ENCODE measurements at places on chromosomes 3 and 15. TPM values are rescaled to one million over a fixed set of nuclear protein-coding genes. Genes with fewer than 3 reads are reported as not detected.
A peak's percentile ranks its signal among the peaks of the same experiment; 100 is the strongest.

DNA sequence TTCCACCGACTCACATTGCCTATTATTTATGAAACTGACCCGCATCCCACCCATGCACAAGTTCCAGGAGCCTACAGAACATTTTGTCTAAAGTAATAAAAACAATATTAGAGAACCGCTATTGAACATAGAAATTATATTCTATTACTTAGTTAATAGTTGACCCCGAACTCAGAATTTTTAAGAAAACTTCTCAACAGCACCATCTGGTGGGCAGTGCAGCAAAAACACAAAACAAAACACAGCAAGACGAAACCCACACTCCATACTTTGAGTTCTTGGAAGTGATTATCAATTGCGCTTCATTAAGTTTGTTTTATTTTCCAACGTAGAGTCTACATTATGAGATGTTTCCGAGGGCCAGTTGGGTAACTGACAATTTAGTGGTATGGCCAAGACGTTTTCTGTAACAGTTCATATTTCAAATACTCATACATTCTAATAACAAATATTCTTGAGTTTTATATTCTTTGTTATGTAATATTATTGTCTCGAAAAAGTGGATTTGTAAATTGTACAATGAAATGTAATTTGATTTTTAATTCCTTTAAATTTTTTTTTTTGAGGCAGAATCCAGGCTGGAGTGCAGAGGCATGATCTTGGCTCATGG lies 24.0 kb upstream of the C3orf70 start:
- DNase-seq = no peak

DNA sequence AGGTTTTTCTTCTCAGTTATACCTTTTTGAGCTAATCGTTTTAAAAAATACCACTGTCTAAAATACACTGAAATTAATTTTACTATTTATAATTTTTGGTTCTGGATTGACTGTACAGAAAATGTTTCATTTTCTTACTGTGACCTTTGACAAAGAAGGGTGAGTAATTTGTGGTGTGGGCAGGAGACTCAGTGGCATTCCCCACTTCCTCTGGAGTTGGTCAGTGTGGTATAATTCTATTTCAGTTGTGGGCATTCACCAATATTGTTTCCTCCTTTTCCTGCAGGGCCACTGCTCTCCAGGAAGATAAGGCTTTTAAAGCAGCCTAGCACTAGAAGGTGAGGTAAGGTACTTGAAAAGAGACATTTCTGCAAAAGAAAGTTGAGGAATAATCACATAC lies 6.5 kb downstream of the DAG1 start:
- DNase-seq = no peak

- DNase-seq = no peak
Observed at GRCh38 chr3:45547764-45548680, 46.5 kb upstream of the LIMD1 start.

DNA sequence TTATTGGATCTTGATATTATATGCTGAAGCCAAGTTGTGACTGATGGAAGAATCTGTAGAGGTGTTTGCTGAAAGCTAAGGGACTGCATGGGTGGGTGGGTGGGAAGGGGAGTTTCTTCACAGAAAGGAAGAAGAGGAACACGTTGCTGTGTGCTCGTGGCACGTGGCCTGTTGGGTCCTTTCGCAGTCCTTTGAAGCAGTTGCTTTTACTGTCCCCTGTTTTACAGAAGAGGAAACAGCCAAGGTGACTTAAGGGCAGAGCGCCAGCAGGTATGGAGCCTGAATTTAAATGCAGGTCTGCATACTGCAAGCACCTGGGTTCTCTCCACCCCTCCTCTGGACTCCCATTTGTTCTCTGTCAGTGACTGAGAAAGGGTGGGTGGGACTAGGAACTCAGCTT lies 59.4 kb upstream of the PRR23C start:
- DNase-seq = no peak

DNA sequence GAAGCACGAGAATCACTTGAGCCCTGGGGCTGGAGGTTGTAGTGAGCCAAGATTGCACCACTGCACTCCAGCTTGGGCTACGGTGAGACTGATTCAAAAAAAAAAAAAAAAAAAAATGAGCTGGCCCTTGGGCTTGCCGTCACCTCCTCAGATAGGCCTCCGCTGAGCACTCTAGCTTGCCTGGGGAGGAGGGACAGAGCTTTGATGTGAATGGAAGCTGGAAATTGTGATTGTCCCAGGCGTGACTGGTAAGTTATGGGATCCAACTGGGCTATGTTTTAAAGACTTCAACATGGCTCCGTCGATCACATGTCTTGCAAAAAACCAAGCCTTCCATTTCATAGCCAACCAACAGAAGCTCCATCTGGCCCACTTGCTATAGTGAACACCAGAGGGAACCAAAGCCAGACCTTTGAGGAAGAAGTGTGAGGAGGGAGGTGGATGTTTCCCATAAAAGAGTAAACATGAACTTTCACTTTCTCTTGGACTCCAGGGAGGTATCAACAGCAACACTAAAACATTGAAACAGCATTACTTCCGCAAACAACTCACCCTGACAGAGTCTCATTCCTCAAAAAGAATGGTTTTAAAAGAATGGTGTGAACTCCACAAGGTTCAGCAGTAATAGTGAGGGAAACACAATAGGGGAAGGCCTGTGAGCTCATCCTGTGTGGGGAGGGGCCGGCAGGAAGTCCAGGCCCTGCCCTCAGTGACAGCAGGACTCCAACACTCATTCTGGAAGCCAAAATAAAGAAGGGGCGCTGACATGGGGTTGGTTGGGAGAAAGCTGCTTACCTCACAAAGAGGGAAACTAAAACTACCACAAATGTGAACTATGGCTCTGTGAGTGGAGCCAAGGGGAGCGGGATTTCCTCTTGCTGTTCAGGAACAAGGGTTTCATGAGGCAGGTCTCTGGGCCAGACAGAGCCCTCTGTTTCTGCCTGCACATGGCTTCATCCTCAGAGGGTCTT lies 59.2 kb upstream of the IL12A start:
- DNase-seq = peak; percentile 72

- no peak for DNase-seq
Observed at GRCh38 chr15:58622877-58623276, 126.6 kb downstream of the ADAM10 start.

WWTR1 gene
- 23.6 TPM for total RNA-seq

DNA sequence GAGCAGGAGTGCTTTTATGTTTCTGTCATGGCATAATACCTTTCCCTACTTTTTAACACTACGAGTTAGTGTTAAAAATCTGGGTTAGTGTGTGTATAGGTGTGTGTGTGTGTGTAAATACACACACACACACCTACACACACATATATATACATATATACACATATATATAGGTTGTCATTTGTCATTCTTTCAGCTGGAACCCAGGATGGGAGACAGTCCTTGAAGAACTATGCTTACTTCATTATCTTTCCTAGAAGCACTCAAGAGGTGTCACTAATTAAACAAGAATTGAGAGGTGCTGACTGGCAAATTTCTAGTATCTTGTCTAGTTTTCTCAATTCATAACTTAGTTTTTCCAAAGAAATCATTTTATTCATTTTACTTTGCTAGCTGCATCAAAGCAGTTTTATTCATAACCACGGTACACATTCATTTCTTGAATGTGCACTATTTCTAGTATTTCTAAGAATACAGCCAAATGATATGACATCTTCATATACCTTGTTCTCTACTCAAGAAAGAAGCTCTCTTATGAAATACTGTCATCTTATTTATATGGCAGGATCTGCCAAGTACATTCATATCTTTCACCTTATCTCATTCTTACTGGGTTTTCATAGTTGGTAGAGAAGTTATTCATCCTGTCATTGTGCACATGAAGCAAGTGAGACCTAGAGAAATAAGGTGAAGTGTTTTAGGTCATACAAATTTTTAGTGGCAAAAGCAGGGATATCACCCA lies 46.6 kb downstream of the ISL2 start:
- DNase-seq = no peak

DNA sequence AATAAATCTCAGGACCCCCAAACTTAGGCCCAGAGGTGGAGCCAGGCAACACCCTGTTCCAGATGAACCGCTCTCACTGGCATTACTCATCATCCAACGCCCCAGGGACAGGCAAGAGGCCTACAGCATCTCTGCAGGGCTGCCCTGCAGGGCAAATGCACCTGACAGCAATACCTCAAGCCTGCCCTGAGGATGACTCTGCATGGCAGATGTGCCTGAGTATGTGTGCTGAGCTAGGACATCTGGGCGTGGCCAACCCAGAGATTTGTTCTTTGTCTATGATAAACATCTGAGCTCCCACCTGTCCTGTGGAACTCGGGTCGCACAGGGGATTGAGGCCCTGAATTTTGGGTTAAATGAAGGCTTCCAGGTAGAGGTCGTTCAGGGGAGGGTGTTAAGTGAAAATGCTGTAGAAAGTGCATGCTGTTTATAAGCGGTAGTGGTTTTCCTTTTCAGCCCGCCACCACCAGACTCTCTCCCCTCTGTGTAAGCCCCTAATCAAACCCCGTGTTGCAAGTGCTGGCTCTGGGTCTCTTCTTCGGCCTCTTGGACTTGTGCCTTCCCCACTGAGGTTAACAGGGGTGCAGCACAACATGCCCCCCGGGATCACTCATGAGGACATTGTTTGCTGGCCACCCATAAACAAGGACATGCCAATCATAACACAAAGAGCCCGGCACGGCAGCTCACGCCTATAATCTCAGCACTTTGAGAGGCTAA lies 92.3 kb downstream of the ATP10A start:
- no peak for DNase-seq

DNA sequence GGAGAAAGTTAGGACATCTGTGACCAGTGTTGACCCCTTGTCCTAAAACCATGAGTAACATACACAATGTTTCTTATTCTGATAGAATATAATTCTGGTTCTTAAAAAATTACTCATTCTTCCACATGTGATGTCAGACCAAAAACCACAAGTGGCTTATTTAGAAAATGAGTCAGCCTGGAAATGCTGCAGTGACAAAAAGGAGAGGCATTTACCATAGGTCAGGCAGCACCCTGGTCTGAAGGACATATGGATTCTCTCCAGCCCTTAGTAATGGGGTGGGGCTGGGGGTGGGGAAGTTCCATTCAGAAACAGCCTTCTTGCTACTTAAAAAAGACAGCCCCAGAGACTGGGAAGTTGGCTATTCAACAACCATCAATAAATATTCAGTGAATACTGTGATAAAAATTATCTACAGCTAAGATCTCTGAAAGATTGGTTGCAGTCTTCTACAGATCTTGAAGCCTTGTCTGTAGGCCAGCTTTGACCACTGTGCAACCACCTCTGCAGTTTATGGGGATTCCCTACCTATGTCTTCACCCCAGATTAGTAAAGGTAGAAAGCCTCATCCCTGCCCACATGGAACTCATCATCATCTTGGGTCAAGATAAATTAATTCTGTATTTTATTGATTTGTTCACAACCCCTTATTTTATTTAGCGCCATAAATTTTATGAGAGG lies 34.9 kb upstream of the TIMP4 start:
- DNase-seq = peak; percentile 97

GRCh38 chr15:63449731-63450130 lies 54.7 kb upstream of the USP3 start:
- DNase-seq = no peak

AADAC gene
- total RNA-seq = not detected

DNA sequence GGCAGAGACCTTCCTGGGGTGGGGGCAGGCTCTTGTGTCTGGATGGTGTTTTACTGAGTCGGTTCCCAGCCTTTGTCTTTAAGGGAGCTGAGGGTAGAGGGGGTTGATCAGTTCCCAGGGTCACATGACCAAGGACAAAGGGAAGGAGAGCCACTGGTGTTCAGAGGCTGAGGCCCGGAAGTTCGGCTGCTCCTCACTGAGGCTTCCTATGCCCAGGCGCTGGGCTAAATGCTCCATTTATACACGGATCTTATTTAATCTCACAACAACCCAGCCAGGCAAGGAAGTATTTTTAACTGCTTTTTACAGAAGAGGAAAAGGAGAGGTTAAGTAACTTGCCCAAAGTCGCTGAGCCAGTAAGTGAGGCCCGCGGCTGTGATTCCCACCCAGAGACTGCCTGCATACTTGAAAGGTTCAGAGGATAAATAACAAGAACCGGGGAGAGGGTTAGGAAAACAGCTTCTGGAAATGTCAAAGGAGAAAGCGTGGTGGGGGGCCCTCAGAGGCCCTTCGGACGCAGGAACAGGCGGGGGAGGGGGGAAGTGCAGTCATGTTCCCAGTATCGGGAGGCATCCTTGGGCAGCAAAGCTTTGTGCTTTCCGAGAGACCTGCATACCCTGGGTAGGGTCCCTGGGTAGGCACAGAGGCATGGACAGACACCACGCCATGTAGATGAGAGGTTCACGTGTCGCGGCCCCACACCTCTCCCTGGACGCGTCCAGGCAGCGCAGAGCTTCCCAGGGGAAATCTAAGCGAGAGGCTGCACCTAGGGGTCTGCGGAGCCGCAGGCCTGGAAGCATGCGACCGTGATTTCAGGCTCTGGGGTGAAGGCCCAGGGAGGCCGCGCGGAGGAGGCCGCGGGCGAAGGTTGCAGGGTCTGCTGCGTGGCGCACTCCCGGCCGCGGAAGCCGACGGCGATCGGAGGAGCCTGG lies 21.3 kb downstream of the EPHB3 start:
- peak; percentile 26 for DNase-seq

DNA sequence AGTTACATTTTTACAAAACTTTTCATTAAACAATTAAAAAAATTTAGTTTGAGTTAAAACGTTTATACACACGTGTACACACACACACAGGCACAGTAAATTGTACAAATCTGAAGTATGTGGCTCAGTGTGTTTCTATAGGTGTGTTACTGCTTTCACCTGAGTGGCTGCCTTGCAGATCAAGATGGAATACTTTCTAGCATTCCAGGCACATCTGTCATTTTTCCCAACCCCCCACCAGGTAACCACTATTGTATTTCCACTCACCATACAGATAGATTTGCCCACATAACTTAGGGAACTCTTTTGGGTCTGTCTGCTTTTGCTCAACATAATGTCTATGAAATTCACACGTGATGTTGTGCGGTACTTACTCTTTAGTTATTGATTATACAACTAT lies 141.1 kb downstream of the PTPRG start:
- DNase-seq = no peak

- no peak for DNase-seq
Observed at GRCh38 chr3:25781758-25782594, 1.3 kb downstream of the NGLY1 start.

EAF2 gene
- total RNA-seq = 2.5 TPM

DNA sequence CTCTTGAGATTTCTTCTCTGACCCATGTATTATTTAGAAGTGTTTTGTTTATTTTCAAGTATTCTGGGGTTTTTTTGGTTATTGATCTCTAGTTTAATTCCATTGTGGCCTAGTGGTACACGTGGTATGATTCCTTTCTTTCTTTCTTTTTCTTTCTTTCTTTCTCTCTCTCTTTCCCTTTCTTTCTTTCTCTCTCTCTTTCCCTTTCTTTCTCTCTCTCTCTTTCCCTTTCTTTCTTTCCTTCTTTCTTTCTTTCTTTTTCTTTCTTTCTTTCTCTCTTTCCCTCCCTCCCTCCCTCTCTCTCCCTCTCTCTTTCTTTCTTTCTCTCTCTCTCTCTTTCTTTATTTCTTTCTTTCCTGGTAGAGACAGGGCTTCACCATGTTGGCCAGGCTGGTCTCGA lies 85.7 kb upstream of the UBE2E1 start:
- DNase-seq = no peak

GRCh38 chr3:27729325-27729724 lies 7.2 kb upstream of the EOMES start:
- no peak for DNase-seq

- DNase-seq = peak; percentile 89
Observed at GRCh38 chr3:174951034-174951433, 91.9 kb downstream of the NAALADL2 start.

DLEC1 gene
- total RNA-seq = not detected

All from foreskin keratinocyte (primary cell).